ENCODE measurements at places on chromosomes 3 and 15.

GRCh38 chr15:87916208-87916607 is 340.3 kb downstream of the NTRK3 start:
- no peak for DNase-seq

DNA sequence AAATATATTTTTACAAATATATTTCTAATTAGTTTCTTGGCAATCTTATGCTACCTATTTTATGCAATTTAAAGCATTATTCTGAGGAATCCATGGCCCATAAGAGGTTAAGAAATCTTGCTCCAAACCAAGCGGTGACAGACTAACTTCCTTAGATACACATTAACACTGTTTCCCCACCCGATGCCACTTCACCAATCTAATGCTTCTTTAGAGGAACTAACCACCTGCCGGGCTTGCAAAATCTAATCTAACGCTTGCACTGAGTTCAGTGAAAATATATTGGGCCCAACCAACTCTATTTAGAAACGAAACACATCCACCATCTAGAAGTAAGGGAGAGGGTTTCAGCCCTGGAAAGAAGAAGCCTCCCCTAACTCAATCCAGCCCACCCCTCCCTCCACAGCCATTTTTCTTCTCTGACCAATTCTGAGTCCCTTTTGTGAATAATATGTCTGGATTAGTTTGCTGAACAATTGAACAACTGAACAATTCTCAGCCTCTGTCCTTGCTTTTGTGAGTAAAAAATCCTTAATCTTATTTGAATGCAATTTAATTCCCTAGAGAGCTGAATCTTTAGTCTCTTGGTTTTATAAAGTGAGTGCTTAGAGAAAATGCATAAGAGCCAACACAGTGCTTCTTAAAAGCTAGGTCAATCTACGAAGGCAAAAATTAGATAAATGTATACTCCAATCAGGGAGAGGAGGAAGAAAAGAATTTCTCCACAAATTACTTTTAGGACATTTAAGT is 150.4 kb upstream of the ADAMTS9 start:
- DNase-seq: no peak

DNA sequence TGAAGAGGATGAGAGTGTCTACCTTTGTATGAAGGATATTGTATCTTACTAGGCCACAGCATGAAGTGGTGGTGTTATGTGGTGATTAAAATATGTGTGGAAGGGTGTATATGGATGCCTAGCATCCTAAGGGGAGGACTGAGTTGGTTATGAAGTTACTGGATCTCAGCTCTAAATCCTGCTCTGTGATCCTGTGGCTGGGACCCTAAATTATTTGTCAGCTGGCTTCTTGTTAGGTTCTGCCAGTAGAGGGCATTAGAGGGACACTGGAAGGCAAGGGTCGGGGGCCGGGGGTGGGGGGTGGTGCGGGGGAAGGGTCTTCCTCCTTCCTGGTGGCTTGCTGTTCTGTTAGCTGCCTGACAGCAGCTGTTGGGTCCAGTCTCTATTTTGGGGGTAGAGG is 34.9 kb downstream of the MORF4L1 start:
- DNase-seq: no peak

- DNase-seq: peak; percentile 68
Measured at GRCh38 chr3:156211583-156211982, 91.2 kb downstream of the KCNAB1 start.

- no peak for DNase-seq
Measured at GRCh38 chr3:154842536-154842935, 237.6 kb upstream of the MME start.

DNA sequence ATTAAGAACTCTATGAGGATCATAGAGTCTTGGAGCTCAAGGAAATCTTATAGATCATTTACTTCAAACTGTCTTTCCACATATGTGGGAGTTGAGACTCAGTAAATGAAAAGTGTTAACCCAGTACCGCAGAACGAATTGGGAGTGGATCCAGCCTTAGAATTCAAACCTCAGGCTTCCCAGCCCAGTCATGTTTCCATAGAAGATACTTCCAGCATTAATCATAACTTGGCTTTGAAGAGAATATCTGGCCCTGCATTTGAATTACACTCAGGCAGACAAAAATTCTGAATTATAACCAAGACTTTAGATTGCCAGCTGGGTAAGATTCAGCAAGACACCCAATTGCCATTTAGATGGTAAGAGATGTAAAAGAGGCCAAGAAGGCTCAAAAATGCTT is 972.0 kb downstream of the TUSC7 start:
- DNase-seq: no peak

- DNase-seq: no peak
Measured at GRCh38 chr3:72105306-72105705, 320.4 kb upstream of the PROK2 start.

DNA sequence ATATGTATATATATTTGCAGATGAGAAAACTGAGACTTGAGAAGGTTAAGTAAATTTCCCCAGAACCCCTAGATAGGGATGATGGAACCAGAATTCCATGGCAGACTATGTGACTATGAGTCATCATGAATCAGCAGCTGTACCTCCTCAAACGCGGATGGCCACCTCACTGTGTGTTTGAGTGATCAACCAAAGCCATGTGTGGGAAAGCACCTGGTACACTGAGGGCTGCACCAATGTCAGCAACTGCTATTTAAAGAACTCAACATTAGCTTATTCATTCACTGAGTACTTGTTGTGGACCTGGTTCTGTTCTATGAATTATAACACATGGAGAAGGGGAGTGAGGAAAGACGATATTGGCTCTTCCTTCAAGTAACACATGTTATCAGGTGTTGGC is 377.0 kb downstream of the GAP43 start:
- peak; percentile 60 for DNase-seq

- peak; percentile 65 for DNase-seq
Measured at GRCh38 chr15:70605606-70606410, 157.6 kb downstream of the UACA start.

GRCh38 chr15:94203306-94203705 is 28.1 kb upstream of the MCTP2 start:
- DNase-seq: no peak

- no peak for DNase-seq
Measured at GRCh38 chr3:86416334-86416733, 574.6 kb downstream of the VGLL3 start.

- DNase-seq: no peak
Measured at GRCh38 chr15:55791551-55792400, 48.8 kb upstream of the PRTG start.

DNA sequence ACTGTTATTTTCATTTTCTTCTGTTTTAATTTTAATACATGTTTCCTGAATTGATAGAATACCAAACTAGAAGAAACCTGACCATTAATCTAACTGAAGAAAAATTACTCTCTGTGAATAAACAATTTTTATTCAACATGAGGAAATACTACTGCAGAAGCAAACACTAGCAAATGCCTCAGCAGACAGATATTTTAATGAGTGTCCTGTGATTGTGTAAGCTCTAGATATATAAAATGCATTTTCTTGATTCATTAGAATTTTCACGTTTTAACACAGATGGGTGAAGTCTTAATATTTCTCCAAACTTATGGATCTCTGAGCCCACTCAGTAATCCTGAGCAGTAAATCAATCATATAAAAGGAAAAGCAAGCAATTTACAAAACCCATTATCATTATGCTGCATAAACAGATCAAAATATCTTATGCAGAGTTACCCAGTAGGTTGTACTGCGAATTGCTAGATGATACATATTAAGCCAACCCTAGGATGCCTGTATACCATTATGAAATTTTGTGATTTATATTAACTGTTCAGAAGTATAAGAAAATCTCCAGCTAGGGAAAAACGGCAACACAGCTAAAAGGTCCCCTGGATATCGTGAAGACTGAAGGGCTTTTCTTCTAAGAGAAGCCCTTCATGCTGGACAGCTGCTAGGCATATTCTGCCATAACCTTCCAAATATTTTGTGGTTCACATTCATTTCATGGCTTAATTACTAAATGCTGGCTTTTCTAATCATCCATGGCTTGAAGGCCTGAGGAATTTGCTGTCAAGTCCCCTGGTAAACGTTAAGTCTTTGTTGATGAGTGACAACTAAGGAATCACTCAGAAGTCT is 157.7 kb upstream of the TGFBR2 start:
- no peak for DNase-seq

- no peak for DNase-seq
Measured at GRCh38 chr3:124577494-124578167, 152.6 kb upstream of the UMPS start.

DNA sequence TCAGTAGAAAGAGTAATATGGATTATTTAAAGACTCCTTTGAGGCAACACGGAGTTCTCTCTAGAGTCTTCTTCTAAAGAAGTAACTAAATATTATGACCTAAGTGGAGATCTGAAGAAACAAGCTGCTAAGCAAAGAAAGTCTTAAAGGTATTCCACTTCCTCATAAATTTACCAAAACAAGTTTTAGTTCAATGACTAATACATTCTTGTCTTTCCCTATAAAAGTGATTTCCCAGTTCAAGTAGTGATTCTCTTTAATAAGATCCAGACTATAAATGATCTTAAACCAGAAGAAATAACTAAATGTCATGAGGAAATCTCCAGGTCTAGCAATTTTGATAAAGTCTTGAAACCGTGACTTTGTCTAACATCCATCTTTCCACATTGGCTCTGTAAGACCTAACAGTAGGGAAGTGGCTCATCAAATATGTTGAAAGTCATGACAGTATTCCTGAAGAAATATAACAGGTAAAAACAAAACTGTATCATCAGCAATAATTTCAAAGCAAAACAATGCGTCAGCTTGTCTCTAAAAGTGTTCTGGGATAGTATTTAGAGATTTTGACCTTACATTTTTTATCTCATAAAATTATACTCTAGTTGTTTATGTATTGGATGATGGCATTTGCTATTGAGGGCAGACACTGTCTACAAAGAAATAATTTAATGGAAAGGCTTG is 51.8 kb upstream of the NEDD4 start:
- DNase-seq: no peak

DNA sequence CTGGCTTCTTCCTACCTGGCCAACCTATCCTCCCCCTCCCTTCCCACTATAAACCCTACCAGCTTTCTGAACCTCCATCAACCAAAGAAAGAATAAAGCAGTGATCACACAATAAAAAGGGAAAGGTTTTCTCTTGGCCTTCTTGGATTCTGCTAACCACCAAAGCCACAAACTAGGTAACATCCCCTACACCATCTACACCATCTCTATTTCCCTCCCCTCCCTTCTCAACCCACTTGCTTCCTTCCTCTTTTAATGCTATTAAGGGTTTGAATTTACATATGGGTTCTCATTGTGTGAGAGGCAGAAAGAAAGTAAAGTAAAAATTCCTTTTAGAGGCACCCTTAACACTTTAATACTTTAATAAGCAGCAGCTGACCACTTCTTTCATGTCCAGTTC is 25.8 kb upstream of the RSL24D1 start:
- DNase-seq: no peak

DNA sequence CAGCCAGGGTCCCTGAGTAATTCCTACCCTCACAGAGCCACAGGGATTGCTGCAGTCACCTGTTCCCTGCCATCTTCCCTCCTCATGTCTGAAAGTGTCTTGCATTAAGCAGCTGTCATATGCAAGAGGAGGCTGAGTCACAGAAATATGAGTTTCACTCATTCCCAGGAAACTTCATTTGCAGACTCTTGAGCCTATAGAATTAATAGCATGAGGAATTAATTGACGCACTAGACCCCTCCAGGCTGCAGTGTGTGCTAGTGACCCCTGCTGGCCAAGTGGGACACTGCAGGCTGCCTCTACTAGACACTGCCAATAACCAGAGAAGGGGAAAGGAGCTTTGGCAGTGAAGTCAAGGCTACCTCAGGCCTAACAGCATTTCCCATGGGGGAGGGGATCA is 50.6 kb upstream of the SLC6A1 start:
- DNase-seq: no peak

DNA sequence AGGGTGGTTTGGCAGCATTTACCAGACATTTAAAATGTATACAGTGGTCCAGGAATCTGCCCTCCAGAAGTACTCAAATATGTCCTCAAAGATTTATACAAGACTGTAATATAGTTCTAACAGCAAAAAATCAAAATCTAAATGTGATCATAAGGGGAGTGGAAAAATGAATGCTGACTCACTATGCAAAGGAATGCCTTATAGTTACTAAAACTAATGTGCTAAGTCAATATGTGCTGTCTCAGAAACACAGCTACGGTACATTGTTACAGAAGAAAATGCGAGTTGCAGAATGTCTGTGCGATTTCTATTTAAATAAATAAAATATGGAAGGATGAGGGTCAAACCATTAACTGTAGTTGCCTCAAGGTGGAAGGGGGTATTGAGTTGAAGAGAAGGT is 230.1 kb upstream of the UBE2E1 start:
- no peak for DNase-seq

DNA sequence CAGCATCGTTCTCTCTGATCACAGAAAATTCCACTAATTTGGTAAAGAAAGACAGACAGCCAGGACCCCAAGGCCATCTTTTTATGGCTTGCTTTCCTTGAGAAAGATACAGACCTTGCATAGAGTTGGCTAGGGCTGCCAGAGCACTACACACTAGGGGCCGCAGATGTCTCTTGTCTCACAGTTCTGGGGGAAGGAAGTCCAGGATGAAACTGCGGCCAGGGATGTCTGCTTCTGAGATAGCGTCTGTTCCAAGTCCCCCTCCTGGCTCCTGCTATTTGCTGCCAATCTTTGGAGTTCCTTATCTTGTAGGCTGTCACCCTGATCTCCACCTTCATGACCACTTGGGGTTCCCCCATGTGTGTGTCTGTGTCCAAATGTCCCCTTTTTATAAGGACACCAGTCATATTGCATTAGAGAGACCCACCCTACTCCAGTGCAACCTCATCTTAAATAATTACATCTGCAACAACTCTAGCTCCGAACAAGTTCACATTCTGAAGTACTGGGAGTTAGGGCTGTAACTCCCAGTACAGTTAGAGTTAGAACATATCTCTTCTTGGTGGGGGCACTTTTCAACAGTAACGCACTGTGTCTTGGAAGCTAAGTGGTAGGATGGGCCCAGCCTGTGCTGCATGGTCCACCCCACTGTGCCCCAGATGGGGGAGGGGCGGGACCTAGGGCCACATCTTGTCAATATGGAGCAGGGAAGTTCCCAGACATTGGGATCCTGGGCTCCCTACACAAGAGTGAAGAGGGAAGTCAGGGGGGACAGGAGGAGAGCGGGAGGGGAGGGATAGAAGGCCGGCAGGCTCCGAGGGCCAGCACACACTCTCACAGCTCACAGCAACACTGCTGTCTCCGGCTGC is 42.2 kb downstream of the KLF15 start:
- DNase-seq: no peak

- no peak for DNase-seq
Measured at GRCh38 chr3:64163755-64164148, 61.5 kb downstream of the PRICKLE2 start.
